ENCODE measurements at places on chromosomes 4 and X.

DNA sequence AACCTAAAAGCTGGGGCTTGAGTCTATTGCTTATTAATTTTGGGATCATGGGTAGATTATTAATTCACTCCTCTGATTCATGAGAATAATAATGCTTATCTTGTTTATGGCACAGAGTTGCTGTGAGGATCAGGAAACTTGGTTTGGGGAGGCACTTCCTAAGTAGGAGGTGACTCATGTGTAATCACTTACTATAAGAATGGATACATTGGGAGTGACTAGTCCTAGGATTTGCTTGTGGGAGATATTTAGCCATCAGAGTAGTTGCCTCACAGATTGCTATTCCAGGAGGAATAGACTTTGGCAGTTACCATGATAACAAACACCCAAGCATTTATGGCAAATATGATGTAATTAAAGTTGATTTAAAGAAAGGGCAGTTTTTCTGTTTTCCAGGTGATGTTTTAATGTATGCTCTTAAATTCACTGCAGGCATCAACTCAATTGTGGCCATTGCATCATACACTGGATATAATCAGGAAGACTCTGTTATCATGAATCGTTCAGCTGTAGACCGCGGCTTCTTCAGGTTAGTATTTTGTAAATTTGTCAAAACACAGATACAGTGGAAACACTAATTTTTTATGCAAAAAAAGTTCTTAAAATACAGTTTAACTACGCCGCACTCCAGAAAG, 41.9 kb downstream of the POLR2B start:
- DNase-seq = no peak

DNA sequence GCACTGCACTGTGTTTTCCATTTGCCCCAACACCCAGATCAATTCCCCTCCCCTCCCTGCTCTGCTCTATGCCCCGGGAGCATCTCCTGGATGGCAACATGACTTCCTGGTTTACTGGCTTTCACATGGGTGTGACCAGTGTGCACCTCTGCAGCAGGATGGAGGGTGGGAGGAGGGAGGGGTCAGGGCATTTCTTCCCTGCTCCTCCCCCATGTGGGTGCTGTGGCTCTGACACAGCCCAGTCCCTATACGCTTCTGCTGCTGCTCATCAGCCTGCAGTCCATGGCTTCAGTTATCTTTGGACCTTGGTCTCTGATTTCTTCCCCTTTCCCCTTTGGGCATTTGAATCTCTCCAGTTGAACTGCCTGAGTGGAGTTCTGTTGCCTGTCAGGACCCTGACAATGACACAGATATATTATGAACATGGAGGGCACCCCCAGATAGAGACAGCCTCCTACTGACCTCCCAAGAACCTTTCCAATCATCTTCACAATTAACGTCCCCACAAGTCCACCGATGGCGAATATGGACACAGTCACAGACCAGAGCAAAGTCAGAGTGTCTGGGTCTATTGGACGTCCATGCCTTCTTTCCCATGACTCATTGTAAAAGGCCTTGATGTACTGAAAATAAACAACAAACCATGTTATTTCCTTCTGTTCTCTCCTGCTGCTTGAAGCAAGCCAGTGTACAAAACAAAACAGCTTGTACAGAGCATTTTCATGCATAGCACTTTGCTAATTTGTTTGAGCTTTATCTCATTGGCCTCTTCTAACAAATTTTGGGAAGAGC, 24.8 kb downstream of the SLC2A9 start:
- no peak for DNase-seq

DNA sequence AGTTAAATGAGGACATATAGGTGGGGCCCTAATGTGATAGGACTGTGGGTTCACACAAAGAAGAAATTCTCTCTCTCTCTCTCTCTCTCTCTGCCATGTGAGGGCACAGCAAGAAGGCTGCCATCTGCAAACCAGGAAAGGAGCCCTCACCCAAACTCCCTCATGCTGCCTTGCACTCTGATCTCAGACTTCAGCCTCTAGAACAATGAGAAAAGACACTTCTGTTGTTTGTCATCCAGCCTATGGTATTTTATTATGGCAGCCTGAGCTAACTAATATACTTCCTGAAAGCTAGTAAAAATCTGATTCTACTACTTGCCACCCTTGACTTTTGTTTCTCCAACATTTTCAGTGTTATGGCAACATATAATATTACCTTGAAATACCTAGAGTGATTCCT, 425.9 kb downstream of the SPOCK3 start:
- DNase-seq = no peak

- DNase-seq = no peak
Observed at GRCh38 chr4:58807843-58808615, 1697.8 kb upstream of the IGFBP7 start.

GRCh38 chr4:2923141-2923551, 40.1 kb downstream of the NOP14 start:
- no peak for DNase-seq

- DNase-seq = no peak
Observed at GRCh38 chr4:153733751-153734448, 25.9 kb downstream of the RNF175 start.

DNA sequence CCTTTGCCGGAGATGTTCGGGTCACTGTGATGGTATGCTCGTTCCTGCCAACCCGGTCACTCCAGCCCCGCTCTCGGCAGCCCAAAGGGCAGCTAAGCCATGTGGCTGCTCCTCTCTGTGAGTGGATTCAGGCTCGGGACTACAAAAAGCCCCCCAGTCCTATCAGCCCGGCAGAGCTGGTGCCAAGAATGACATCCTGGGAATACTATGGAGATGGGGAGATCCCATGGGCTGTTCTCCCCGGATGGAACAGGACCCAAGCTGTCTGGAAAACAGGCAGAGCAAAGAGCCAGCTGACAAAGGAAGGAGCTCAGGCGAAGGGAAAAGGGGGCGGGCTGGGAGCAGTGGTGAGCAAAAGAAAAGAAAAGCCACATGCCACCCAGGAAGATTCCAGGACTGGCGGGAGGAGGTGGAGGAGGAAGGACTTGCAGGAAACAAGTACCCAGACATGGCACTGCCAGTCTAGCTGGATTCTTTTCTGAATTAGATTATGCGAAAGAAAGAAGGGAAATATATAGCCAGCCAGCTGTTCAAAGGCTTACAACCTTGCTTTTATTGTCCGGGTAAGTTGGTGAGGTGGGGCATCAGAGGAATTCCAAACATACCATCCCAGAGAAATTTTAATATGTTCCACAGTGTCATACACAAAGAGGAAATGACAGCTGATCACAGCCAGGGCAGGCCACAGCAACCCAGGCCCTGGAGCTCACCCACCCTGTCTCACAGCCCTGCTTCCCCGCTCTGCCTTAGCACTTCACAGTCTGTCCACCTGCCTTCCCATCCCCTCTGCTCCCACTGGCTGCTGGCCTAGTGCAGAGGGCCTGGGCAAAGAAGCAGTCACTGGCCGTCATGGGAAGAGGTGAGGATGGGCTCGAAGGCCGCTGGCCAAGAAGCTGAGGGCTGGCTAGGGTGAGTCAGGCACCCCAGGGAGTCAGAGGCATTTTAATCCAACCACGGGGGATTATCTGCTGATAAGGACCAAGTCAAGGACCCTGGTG, 3.4 kb downstream of the NDP start:
- no peak for DNase-seq

DNA sequence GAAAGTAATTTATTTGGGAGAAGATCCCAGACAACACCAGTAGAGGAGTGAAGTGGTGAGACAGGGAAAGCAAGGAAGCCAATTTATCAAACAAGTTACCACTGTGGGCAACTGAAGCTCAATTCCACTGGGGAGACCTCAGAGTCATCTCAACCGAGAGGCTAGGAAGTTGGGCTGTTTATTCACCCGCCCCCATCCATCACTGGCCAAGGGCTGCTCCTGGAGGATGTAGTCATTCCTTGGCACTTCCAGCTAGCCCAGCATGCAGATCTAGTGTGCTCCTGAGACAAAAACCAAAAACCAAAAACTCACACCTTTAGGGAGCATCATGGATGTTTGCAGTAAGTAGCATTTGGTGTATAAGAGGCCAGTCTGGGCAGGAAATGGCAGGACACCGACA, 47.0 kb downstream of the RAI2 start:
- DNase-seq = no peak

GRCh38 chr4:78032446-78032845, 24.7 kb upstream of the FRAS1 start:
- DNase-seq = no peak

DNA sequence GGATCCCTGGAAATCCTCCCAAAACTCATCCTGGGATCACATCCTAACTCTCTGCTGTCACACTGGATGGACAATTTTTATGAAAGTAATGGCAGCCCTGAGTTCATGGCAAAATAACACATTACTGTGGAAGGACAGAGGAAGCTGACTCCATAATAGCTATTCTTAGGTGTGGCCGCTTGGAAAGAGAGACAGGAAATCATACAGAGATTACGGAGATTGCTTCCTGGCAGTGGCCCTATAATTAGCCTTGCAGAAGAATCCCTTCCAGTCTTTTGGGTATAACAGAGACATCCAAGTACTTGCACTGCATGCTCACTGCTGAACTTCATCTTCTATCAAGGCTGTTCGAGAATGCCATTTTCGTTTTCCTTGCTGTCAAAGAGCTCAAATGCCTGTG, 133.1 kb upstream of the VCX start:
- DNase-seq = no peak

GRCh38 chr4:181319629-181320028, 923.6 kb upstream of the TENM3 start:
- no peak for DNase-seq

DNA sequence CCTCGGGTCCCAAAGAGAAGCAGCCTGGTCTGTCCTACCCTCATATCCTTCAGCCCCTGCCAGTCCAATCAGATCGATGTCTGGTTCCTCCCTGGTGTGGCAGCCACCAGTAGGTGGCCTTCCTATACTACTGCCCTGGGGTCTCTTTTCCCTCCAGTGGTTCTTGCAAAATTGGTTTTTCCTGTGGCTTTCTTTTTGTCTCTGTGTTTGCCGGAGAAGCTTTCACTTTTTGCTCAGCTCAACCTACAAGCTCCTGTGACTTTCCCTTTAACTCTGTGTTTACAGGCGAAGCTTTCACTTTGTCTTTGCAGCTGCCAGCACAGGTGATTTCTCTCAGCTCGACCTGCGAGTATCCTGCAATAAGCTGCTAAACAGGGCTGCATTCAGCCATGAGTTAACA, 46.8 kb downstream of the UGT2A3 start:
- DNase-seq = no peak

GRCh38 chr4:98448908-98449307, 187.7 kb downstream of the RAP1GDS1 start:
- no peak for DNase-seq

DNA sequence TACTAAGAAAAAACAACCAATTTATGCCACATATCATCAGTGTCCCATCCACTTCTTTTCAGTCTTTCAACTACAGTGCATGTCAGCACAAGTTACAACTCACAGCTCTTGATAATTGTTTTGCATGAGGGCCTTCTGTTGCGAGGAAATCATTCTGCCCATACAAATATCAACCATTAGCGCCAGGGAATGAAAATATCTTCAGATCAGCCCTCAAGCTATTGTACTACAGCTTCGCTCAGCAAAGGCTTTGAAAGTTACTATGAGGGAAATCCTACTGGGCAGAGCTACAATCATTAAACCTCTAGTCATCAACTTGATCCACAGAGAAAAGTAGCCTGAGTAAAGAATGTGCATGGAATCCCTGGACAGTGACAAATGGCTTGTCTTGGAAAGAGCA, 1023.6 kb upstream of the HS3ST1 start:
- DNase-seq = no peak

DNA sequence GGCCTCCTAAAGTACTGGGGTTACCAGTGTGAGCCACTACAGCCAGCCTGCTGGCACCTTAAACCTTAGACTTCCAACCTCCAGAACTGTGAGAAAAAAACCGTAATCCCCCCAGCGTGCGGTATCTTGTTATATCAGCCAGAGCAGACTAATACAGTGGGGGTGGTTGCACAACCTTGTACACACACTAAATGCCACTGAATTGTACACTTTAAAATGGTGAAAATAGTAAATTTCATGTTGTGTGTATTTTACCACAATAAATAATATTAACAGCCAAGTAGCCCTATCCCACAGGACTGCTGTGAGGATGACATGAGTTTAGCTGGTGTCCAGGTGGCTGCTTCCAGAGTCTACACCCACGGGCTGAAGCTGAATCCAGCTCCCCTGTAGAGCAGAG, 38.8 kb downstream of the ZBTB49 start:
- no peak for DNase-seq

- DNase-seq = no peak
Observed at GRCh38 chrX:143788265-143788664, 67.7 kb upstream of the SPANXN2 start.

All from stimulated activated CD4-positive, alpha-beta T cell treated with anti-CD3 and anti-CD28 coated beads, Interleukin-4, amount 100 ng/mL, for 1 hour (primary cell).